ENCODE measurements at places on chromosomes 4 and X. TPM values are rescaled to one million over a fixed set of nuclear protein-coding genes. Genes with fewer than 3 reads are reported as not detected.

The GRIA3 gene
- 0.53 TPM for total RNA-seq

The CXorf51B gene
- total RNA-seq: not detected

The ZDHHC15 gene
- total RNA-seq: not detected

The RASL11B gene
- 0.58 TPM for total RNA-seq

The CT55 gene
- total RNA-seq: not detected

The MAGEC2 gene
- total RNA-seq: not detected

DNA sequence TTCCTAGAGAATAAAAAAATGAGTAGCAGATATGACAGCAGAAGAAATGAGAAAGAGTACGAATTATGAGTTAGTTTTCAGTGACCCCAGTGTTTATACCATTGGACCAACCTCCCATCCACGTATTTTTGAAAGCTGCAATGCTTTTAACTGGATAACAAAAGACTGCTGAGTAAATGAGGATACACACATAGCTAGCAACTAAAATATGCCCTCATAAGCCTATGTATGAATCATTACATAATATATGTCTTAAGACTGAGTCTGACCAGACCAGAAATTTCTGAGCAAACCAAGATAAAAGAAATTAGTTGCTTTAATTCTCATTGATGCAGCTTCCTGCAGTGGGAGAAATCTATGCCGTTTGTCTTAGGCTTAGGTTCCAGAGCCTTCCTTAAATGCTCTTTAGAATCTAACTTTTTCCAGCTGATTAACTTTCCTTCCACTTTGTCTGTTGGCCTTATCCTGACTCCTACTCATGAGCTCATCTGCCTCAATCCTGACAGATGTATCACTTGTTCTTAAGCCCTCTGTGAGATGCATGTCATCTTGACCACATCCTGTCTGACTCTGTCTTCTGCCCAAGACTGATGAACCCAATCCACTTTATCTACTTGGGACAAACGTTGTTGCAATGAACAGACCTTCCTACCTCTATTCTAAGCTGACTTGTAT, 301.4 kb upstream of the AADAT start:
- DNase-seq: no peak

DNA sequence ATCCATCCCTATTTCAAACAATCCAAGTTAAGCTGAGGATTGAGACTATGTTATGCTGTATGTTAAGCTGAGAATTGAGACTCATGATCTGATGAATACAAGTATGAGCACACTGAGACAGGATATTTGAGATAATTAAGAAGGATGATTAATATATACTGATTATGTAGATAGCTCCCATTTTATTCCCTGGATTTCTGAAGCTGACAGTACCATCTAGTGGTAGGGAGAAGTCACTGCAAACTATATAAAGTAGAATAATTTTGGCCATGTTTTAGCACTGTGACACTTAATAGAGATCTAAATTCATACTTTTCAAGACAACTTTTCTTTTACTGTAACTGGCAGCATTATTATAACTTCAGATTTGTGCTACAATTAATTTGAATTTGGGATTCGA, 63.8 kb upstream of the HPRT1 start:
- no peak for DNase-seq

DNA sequence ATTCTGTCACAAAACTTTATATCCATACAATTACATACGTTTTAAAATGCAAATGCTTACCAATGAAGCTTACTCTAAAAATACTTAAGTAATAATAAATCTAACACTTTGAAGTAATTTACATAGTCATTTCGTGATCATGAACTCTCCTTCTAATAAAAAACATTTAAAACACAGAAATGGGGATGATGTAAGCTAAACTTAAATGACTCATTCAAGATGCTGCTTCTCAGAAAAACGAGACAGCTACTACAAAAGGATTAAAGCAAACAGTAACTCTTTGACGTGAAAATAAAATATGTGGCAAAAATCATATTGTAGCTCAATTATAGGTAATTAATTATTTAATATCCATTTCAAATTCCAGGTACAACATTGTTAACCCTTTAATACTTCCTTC, 148.7 kb downstream of the FGF16 start:
- DNase-seq: no peak

DNA sequence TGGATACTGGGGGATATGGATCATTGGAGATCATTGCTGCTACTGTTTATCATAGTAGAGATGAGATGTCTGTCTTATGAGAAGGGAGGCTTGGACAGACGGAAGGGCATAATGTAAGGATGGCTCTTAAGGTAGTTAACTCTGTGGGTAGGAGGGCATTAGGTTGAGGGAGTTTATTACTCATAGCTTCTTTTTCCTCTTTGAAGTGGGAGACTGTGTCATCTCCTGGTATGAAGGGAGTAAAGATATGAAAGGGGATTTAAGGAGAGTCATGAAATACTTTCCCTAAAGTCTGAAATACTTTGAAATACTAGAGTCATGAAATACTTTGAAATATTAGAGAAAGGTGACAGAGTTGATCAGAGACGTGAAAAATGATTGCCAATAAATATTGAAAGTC, 255.5 kb upstream of the PITX2 start:
- no peak for DNase-seq

DNA sequence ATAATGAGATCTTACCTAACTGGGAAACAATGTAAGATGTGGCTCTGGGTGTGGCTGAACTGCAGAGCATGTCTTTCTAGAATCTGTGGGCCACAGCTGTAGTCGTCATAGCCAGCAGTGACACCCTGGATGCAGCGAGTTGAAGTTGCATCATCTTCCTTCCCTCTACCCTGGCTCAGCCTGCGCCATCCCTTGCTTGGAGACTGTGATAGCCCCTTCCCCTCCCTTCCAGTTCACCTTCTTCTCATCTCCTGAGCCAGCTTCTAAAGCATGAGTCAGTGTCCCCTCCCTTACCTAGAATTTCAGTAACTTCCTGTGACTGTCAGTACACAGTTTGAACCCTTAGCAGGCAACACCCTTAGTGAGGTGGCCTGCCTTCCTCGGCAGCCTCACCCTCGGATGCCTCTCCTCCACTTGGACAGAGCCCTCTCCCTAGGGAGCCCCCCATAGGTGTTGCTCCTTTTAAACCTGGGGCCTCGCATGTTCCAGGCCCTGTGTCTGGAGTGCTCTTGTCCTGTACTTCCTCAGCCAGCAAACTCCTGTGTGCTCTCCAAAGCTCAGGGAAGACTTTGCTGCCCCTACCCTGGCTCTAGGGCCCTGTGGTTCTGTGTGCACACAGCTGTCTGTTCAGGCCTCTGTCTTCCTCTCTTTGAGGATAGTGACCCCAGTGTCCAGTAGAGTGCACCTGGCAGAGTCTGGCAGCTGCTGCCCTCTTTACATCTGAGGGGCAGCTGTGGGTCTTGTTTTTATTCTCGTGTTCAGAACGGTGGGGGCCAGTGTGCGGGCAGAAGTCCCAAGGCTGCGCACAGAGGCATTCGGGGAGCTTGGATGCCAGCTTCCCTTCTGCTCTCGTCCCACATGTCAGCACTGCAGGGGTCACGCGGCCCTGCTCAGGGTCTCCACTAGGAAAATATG, 43.7 kb upstream of the TADA2B start:
- no peak for DNase-seq

- no peak for DNase-seq
These were observed 104.4 kb upstream of the MYOZ2 start for GRCh38 chr4:119031218-119031617.

DNA sequence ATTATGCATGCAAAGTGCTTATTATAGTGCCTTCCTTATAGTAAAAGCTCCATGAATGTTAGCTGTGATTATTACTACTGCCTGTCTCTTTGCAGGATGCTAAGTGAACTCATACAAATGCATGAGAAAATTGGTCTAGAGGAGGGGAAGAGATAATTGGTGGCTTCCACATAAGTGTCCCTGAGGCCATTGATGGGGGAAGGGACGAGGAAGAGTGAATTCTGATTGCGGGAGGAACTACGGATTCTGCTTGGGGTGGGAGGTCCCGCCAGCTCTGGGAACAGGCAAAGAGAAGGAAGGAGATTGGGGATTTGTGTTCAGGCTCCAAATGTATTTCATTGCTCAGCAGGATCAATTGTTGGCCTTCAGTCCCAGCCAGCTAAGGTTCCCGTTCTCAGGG, 11.6 kb upstream of the ARHGAP36 start:
- no peak for DNase-seq

GRCh38 chrX:55738969-55739368, 21.4 kb downstream of the RRAGB start:
- DNase-seq: no peak

DNA sequence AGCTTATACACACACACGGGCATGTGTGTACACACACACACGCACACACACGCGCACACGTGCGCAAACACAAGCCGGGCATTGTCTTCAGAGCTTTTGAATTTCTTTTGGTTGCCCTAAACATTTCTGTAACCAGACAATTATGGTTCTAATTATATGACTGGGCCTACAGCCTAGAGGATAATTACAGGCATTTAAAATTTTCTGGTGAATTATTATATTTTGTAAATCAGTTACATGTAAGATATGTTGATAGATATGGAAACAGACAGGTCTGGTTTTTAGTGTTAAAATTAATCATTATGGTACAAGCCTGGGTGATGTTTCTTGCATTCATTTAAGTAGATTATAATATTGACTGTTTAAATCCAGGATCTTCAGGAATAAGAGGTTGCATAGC, 1120.5 kb downstream of the ADGRL3 start:
- no peak for DNase-seq

DNA sequence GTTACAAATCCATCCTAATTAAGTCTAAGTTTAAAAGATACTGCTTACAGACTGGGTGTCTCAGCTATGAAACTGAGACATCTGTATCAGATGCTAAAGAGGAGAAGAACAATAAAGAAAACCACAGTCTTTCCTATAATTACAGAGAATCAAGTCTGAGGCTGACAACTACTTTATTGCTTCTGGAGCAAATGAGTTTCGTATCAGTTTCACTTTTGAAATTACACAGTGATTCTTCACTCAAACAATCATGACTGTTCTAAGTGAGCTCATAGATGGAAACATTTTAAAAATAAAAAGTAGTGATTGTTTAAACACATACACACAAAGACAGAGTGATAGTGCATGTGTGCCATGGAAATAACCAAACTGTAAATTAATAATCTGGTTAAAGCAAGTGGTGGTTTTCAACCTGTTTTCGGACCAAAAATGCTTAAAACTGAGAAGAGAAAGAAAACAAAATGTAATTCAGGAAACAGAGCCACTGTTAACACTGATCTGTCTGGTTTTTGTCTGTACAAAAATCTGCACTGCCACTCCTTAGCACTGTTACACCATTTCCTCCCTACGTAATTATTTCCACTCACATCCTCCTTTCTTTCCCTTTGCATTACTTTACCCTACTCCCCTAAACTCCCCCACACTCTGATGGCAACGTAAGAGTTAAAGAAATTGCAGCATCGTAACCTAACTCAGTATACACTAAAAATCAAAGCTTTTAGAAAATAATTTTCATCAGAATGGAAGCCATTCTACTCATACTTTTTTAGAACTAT, 12.5 kb downstream of the RFC1 start:
- DNase-seq: peak; percentile 41

- no peak for DNase-seq
These were observed 496.7 kb downstream of the SPRY1 start for GRCh38 chr4:123893011-123893981.

DNA sequence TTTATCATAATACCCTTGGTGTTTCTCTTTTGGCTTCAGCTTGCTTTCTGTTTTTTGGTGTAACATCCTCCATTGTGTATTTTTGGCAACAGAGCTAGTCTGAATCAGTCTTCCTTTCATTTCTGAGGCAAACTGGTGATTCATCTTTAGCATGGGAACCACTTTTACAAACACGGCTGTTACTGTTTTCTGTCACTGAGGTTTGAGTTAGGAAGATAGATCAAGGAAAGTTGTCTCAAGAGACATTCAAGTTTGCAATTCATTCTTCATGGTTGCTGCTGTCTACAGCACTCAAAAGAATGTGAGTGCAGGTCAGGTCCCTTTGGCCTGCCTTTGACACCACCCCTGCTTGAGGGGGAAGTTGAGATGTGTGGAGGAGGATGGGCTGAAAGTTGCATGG, 36.3 kb downstream of the IL21 start:
- peak; percentile 27 for DNase-seq

DNA sequence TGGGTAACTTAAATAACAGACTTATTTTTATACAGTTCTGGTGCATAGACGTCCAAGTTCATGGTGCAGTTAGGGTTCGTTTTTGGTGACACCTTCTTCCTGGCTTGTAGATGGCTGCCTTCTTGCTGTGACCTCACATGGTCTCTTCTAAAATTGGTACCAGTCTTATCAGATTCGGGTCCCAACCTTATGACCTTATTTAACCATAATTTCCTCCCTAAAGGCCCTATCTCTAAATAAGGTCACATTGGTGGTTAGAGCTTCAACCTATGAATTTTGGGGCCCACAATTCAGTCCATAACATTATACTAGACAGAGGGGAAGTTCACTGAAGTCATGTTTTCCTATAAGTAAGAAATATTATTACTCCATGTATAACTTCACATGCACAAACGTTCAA, 128.0 kb downstream of the CFAP299 start:
- no peak for DNase-seq

DNA sequence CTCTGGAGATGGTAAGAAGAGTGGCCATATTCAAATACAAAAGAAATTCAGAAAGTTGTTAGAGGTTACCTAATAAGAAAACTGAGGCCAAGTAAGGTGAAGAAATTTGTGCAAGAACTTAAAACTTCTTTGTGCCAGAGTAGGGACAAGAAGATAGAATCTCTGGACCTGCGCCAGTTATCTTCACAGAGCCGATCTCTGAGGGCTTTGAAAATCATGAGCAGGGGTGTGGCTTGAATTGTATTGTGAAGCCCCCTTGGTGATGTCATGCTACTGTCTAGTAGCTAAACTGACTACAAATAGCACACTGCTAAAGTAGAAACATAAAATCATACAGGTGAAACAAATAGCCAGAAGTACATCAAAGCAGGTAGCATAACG, 184.6 kb downstream of the UGT8 start:
- DNase-seq: no peak

GRCh38 chr4:62952366-62952765, 1456.9 kb downstream of the TECRL start:
- DNase-seq: no peak

- DNase-seq: no peak
These were observed 241.4 kb downstream of the GRIA3 start for GRCh38 chrX:123425471-123425870.

DNA sequence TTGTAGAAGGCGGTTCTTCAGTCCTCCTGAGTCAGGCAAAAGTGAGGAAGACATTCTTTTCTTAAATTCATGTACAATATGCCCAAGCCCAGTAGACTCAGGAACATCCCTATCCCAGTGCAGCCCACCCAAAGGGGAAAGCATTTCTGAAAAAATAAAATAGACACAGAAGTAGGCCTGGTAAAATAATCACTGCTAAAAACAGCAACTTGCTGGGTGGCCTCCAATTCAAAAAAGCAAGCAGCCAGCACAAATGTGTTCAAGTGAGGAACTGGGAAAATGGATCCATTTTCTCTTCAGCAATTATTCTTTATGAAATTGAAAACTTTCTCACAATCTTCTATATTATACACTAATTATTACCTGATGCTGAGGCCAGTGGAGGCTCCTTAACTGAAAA, 165.4 kb downstream of the PCDH19 start:
- no peak for DNase-seq

GRCh38 chr4:152283801-152284470, 252.0 kb downstream of the FBXW7 start:
- DNase-seq: no peak

All from glomerular endothelial cell (primary cell).